ENCODE measurements at places on chromosomes 16 and 17.

GRCh38 chr16:11542069-11542744, 44.5 kb downstream of the LITAF start:
- peak; percentile 48 for DNase-seq

GRCh38 chr17:7292729-7293128, 1.7 kb downstream of the YBX2 start:
- no peak for DNase-seq

DNA sequence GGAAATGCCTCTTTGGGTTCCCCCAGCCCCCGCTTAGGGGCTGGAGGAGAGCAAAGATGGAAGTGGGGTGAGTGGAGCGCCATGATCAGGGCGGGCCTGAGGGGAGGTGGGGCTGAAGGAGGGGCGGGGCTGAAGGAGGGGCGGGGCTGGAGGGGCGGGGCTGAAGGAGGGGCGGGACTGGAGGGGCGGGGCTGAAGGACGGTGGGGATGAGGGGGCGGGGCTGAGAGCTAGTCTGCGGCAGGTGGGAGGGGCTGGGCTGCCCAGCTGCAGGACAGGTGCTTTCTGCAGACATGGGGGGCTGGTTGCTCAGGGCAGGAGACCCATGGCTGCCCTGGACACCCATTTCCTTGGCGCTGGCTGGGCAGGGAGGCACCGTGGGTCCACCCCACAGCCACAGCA, 39.1 kb upstream of the PABPN1L start:
- no peak for DNase-seq

DNA sequence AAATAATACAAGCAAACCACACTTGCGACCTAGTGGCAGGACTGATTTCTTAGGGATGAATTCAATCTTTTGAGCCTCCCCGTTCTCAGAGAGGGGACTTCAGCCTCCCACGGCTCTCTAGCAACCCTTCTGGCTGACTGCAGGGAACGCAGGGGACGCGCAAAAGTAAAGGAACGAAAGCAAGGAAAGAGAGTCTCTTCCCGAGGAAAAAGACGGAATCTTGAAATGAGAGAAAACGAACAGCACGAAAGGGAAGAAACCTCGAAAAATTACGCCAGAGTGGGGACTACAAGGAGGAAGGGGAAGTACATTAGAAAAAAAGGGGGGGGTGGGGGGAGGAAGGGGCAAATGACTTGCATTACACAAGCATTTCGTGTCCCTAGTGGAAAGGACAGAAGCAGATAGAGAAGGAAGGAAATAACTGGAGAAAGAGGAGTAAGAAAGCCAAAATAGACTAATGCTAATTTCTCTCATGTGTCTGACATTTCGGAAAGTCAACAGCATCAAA, 1.2 kb downstream of the GRB2 start:
- DNase-seq, result peak; percentile 97

GRCh38 chr16:72749091-72749490, 298.8 kb downstream of the ZFHX3 start:
- peak; percentile 32 for DNase-seq

GRCh38 chr17:69046121-69046807, 14.5 kb downstream of the ABCA9 start:
- DNase-seq, result no peak

DNA sequence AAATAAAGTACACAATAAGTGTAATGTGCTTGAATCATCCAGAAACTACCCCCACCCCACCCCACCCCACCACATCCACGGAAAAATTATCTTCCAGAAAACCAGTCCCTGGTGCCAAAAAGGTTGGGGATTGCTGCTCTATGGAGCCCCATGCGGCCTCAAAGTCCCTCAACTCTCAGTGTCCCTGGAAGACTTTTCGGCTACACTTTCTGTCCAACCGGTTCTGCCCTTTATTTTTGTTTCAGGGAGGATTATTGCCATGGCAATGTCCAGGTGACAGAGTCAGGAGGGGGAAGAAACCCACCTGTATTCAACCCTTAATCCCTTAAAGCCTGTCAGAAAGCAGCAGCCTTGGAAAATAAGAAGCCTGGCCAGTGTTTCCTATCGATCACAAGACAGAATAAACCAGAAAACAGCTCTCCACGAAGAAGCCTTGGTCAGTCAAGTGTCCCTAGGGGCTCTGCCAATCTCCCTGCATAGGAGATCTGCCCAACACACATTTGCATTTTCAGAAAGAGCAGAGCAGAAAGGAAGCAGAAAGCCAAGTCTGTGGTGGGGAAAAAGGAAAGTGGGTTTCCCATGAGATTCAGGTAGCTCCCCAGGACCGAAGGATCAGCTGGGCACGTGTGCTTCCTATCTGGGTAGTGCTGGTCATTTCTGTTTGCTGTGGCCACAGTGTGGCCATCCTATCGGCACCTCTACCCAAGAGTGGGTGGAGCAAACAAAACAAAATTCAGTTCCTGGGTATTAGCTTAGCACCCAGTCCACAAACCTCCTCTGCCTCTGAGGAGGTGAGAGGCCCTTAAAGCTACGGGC, 342.7 kb downstream of the SOX9 start:
- no peak for DNase-seq

DNA sequence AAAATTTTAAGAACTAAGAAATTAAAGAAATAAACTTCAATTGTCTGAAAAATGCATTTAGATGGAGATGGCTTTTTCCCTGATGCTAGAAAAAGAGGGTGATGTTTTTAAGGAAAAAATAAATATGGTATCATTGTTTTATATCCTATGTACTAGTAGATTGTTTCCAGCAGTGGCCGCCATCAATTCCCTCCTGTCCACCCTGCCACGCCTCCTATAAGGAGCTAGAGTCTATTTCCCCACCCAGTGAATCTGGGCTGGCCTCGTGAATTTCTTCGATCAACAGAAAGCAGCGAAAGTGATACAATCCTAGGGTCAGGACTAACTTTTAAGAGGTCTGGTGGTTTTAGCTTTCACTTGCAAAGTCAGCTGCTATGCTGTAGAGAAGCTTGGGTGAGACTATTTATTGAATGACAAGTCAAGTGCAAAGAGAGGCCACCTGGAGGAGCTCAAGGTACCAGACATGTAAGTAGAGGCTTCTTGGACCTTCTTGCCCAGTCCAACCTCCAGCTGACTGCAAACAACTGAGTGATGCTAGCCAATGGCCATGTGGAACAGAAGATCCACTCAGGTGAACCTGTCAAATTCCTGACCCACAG, 80.9 kb upstream of the MTMR4 start:
- no peak for DNase-seq

GRCh38 chr16:8752706-8753105, 44.7 kb downstream of the TMEM186 start:
- DNase-seq, result no peak

DNA sequence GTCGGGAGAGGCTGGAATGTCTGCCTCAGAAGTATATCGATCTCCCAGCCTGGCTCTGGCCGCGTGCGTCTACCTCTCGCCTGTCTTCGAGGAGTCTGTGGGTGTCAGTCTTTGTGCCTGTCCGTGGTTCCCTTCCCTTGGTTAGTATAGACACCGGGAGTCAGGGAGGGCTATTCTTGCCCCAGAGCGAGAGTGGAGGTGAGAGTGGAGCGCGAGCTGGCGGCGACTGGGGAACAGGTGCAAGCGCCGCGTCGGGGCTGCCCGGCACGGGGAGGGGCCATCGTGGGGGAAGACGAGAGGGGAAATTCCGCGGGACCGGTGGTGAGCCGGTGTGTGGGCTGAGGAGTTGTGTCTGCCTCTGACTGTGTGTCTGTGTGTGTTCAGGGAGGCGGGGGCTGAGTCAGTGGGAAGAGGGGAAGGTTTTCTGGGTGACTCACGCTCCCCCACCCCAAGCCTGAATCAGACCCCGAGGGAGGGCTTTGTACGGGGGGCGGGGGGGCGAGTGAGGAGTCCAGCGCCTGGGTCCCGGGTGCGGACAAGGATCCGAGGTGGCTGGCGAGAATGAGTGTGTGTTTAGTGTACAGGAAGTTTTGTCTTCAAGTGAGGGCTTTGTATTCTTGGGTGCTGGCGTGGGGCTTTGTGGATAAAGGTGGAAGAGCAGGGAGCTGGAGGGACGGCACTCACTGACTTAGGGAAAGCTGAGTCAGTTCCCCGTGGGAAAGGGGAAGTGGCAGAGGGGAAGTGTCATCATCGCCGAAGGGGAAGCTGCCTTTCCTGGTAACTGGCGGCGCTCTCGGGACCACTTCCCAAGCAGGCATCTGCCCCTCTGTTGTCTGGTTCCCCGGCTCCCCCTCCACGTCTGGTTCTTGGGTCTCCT, 8.6 kb downstream of the KDM6B start:
- DNase-seq, result peak; percentile 99

DNA sequence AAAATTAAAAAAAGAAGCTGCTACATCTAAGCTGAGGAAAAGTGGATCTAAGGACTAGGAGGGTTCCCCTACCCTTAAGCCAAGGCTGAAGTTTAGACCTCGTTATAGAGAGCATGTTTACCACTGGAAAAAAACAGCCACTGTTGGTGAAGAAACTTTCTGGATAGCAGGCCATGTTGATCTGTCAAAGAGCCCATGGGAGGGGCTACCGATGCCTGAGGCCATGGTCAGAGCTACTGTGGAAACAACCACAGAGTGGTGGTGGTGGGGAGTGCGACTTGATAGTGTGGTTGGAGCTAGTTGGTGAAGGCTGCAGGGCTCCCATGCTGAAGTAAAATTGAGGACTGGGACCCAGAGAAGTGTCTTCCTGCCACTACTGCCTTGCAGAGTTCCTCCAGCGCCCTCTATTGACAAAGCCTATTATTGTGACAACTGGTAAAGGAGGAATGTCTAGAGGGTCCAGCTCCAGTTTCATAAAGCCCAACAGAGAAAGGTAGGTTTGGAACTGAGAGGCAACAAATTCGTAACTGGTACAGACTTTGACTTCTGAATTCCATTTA, 12.7 kb upstream of the FAM20A start:
- DNase-seq, result peak; percentile 94

DNA sequence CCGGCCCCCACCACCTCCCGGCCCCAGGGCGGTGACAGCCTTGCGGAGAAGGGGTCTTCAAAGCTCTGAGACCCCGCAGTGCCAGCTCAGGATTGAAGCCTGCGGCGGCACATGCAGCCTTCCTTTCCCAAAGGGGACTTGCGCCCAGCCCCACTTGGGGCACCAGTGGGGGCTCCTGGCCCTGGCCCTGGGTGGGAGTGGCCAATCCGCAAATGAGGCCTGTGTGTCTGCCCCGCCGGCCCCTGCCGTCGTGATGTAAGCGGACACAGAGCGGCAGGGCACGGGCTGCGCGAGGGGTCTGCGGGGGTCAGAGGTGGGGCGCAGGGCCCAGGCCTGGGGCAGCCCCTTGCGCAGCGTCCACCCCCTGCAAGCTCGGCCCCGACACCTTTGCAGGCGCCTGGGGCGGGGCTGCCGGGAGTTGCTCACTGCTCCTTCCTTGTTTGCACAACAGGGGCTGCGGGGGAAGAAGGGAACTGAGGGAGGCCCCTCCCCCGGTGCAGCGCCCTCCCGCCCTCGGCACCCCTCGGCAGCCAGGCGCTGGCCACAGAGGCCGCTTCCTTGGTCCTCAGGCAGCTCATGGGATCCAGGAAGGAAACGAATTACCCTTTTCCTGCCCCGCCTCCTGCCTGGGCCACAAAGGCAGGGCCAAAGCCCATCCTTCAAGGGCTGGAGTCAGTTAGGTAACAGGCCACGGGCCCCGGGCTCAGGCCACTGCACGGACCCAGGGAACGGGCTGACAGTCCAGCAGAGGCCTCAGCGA, 2.9 kb downstream of the SLC16A3 start:
- peak; percentile 82 for DNase-seq

DNA sequence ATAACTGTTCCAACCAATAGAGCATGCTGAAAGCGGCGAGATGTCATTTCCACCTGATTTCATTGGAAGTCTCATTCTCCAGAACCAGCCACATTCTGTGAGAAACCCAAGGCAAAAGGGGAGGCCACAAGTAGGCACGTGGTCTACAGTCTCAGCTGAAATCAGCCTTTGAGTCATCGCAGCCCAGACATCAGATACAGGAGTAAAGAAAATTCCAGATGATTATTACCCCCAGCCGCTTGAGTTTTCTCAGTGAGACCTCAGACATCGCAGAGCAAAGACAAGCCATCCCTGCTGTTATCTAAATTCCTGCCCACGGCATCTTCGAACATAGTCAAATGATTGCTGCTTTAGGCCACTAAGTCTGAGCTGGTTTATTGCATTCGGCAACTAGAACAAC, 23.1 kb downstream of the STAT3 start:
- peak; percentile 60 for DNase-seq

GRCh38 chr17:55730808-55731207, 8.1 kb upstream of the TMEM100 start:
- DNase-seq, result no peak

DNA sequence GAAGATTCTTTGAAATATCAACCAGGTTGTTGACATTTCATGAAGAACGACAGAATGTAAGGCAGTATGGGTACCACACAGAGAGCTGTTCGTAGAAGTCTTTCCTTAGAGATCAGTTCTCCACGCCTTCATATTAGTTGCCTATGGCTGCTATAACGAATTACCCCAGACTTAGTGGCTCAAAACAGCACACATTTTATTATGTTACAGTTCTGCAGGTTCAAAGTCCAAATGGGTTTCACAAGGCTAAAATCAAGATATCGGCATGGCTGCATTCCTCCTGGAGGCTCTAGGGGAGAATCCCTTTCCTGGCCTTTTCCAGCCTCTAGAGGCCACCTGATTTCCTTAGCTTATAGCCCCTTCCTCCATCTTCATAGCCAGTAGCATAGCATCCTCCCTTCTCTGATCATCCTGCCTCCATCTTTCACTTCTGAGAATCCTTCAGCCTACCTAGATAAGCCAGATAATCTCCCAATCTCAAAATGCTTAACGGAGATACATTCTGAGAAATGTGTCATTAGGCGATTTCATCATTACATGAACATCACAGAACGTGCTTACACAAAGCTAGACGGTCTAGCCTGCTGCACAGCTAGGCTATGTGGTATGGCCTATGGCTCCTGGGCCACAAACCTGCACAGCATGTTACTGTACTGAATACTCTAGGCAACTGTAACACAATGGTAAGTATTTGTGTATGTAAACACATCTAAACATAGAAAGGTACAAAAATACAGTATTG, 26.0 kb downstream of the ERCC4 start:
- no peak for DNase-seq

GRCh38 chr16:86377251-86378022, 132.9 kb upstream of the FOXF1 start:
- no peak for DNase-seq

DNA sequence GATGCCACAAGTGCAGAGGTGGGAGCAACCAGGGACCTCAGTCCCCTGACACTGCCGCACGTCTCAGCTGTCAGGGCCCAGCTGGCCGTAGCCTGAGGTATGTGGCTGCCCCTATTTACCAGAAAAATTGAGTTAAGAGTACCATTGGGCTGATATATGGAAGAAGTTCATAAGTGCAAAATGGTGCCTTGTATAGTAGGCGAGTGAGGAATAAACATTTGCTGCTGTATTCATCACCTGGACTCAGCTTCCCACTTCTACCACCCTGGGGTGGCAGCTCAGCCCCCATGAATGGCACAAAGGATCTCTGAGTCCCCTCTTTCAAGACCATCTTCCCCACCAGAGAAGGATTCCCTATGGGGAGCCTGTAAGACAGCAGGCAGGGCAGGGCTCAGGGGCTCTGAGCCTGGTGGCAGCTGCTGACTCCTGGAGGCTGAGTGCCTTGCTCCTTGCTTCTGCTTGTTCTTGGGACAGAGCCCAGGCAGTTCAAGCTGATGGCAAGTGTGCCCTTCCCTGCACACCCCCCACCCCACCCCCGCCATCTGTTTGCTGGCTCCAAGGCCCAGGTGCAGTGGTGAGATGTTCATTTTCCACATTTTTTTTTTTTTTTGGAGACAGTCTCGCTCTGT, 29.0 kb downstream of the TRPV2 start:
- DNase-seq, result no peak

Measured in suppressor macrophage treated with lipopolysaccharide for 1 hour (primary cell).